ENCODE measurements at places on chromosomes 6 and 20.
A peak's percentile ranks its signal among the peaks of the same experiment; 100 is the strongest.

GRCh38 chr6:156976216-156977127 is 199.3 kb downstream of the ARID1B start:
- DNase-seq, result no peak

DNA sequence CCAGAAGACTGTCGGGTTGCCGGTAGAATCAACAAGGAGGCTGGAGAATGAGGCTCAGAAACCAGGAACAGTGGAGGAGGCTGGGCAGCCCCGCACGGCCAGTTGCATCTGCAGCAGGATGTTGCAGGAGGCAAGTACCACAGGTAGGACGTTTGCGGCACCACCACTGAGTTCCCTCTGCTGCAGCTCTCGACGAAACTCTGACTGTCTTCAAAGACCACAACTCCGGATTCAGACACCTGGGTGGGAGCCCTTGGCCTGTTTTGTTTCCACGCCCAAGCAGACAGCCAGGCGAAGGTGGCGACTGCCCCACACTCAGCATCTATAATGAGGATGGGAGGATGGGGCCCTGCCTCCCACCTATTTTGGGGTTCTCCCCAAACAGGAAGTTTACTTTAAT is 218.2 kb downstream of the ZDHHC14 start:
- DNase-seq, result no peak

DNA sequence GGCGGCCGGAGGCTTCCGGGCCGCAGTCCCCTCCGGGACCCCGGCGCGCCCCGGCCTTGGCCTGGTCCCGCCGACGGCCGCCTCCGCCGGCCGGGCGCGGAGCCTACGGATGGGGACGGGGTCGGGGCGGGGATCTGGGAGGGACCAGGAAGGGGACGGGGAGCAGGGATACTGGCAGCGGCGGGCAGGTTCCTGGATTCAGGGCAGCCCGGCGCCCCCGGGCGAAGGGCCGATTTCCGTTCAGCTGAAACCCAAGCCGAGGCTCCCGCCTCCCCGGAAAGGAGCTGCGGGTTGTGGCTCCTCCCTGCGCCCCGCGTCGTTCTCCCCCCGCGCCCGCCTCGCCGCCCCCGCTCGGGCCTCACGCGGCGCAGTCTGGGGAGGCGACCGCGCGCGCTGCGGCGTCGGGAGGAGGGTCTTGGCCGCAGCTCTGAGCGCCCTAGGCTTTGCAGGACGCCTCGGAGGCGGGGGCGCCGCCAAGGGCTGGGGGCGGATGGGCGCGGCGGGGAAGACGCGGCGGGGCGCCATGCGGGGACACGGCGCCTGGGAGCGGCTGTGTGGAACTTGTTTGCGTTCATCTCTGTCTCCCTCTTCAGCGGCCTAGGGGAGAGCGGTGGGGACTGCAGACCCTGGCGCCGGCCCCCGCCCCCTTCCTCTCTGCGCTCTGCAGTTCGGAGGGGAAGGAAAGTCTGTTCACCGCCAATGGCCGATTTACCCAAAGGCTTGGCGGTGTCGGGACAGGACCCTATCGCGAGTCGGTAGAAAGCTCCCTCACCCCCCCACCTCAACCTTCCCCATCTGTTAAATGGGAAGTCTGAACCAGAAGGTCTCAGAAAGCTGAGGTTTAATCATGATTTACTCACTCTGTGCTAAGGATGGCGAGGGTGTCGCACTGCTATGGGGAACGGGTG is 22.7 kb upstream of the TMEM181 start:
- peak; percentile 51 for DNase-seq

DNA sequence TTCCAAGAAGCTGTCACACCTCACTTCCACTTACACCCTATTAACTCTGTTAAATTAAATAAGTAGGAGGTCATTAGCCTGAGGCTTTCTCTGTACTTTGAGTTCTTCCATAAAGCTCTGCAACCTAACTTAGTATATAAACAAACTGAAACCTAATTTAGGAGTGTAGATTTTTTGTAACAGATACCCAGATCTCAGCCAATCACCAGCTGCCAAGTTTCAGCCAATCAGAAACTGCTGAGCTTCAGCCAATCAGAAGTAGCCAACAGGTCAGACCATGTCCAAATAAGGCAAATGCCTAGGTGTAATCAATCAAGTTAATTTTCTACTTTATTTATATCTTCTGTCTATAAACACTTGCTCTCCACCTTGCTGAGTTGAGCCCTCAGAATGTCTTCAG is 142.7 kb upstream of the SULF2 start:
- DNase-seq, result no peak

DNA sequence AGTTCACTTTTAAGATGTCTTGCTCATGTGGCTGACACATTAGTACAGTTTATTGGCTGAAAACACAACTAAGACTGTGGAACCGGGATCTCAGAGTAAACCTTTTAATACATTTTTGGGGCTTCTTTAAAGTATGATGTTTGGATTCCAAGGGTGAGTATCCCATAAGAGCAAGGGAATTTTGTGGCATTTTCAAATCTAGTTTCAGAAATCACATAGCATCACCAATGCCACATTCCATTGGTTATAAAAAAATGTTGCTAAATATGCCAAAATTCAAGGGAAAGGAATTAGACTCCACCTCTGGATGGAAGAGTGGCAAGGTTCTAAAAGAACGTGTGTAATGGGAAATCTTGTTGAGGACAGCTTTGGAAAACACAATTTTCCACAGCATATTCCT is 338.6 kb downstream of the COL12A1 start:
- no peak for DNase-seq

DNA sequence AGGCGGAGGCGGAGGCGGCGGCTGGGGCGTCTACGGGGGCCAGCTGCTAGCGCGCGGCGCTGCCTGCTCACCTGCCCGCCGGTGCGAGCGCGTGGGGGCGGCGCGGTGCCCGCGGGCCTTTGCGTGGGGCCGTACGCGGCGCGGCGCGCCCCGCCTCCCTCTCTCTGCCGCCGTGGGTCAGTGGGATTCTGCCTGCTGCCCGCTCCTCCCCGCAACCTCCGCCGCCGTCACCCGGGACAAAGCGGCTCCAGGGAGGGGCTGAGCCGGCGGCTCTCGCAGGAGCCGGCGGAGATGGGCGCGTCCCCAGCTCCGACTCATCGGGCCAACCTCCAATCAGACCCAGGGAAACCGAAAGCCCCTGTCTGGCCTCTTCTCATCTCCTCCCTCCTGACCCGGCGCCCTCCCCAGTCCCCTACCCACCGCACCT is at the start of gene RCAN2:
Gene RCAN2, minus strand, starts transcription at position 249 of the 427 bp plus-strand sequence.
- DNase-seq, result peak; percentile 76

DNA sequence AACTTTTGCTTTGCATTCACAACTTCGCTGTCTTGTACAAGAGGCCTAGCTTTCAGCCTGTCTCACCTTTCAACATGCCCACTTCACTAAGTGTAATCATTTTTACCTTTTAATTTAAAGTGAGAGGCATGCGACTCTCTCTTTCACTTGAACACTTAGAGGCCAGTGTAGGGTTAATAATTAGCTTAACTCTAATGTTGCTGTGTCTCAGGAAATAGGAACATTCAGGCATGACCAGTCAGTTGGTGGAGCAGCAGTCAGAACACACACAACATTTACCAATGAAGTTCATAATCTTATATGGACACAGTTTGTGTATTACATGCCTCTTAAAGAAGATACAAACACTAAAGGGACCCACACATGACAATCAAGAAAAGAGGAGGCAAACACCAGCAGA is 47.6 kb downstream of the HTR1B start:
- no peak for DNase-seq

GRCh38 chr6:124798942-124799496 is 163.2 kb upstream of the RNF217 start:
- no peak for DNase-seq

DNA sequence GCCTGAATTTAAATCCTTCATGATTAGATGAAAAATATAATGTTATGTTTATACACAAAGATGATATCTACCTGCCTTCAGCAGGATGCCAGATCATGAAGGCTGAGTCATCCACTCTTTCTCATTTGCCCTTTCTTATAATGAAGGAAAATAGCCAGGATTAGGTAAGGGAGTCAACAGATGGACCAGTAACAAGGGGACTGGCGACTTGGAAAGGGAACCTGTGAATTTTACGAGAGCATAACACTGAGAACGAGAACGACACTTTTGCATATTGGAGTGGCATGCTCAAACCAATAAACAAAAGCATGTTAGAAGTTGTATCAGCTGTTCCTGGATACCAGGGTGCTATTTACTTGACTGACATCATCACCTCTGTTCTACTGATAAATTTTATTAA is 154.0 kb downstream of the LAMP5 start:
- no peak for DNase-seq

GRCh38 chr6:31086788-31087440 is 25.5 kb downstream of the C6orf15 start:
- DNase-seq, result no peak

- DNase-seq, result no peak
Measured at GRCh38 chr20:31824554-31825313, 5.6 kb downstream of the MYLK2 start.

DNA sequence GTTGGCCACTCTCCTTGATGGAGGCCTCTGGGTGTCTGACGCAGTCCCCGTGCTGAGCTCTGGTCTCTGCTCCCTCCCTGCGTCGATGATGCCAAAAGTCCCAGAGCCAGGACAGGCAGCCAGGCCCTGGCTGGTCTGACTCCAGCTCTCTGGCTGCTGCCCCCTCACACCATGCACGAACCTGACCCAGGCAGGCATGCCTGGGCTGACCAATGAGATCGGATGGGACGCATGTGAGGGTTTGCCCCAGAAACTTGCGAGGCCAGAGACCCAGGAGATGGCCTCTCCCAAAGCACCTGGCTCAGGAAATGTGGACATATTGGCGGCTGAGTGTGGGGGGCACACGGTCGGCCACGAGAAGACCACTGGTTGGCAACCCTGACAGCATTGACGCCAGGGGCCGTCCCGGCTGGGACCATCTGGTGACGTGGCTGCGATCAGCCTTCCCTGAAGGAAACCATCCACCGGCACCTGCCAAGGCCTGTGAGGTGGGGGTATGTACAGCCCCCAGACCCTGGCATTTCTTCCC is 51.2 kb upstream of the FRMD1 start:
- DNase-seq, result no peak

GRCh38 chr20:24960861-24961260 is 11.8 kb downstream of the CST7 start:
- no peak for DNase-seq

DNA sequence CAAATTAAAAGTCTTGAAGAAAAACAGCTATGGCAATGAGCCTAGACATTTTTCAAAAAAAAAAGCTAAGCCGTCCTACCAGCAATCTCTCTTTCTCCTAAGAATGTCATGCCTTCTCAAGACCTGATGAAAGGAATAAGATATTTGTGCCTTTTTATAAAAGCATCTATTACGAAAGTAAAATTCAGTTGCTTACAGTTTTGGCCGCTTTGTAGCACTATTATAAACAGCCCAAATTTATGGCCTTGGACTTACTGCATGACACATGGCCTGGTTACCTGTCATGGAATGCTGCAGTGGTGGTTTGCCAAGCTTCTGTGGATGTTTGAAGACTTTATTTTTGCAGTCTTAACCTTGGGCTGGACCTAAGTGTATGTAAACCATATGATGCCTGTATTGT is 22.2 kb upstream of the VAPB start:
- no peak for DNase-seq

DNA sequence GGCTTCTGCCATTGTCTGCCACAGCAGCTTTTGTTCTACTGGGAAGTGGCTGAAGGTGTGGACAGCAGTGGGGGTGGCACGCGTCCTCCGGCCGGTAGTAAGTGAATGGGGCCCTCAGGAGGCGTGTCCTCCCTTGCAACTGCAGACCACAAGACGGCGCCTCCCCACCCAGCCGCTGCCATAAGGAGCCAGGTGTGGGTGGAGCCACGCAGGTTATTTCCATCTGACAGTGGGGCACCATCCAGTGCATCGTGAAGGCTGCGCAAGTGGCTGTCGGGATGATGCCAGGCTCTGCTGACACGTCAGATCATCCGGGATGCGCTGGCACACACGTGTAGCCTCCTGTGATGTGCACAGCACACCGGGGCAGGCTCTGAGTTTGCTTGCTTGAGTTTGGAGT is 379.7 kb downstream of the CDH4 start:
- no peak for DNase-seq

GRCh38 chr6:160428069-160428430 is 79.9 kb downstream of the SLC22A3 start:
- DNase-seq, result no peak

DNA sequence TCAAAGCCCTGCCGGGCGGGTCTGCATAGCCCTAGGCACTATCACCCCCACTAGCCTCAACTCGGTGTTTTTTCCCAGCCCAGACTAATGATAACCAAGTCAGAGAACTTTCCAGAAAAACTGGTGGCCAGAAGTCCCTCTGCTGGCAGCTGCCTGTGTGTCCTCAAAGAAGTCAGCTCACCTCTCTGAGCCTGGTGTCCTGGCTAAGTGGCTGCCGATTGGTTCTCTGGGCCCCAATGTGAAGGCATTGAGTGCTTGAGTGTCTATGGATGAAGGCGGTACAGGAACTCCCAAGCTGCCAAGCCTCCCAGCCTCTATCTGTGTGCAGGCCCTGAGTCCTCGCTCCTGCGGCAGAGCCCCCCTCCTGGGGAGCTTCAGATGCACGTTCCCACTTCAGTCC is 355.6 kb downstream of the TAF4 start:
- DNase-seq, result no peak

DNA sequence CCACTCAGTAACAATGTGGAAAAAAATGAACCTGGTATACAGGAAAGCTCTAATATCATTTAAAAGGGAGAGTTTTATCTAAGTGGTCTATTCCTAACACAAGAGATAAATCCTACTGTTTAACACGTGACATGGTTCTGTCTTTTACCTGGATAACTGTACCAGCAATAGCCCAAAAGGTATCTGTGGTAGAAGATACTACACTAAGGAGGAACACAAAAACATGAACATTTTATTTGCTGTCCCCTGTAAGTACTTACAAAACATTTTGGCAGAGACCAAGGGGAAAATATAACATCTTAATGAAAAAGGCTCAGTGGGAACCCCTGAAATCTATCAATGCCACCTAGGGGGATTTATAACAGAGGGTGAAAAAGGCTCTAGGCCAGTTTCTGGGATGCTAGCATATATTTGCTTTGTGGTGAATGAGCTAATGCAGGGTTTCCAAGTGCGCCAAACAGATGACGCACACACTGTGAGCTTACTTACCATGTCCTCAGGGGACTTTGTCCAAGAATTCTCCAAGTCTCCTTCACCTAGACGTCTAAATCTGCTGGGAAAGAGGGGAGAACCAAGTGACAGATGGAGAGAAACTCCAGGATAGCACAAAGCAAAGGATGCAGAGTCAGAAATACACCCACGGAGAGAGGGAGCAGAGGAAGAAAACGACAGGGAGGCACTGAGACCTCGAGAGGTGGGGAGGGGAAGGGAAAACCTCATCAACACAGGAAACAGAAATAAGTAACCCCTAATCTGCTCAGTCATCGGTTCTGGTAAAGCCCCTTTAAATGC is 147.9 kb upstream of the PRND start:
- no peak for DNase-seq

- DNase-seq, result peak; percentile 16
Measured at GRCh38 chr20:39676857-39677391, 714.8 kb downstream of the DHX35 start.

GRCh38 chr20:32227744-32228688 is 20.3 kb downstream of the POFUT1 start:
- DNase-seq, result no peak
